ENCODE measurements at places on chromosomes 11 and 22.

- no peak for DNase-seq
Observed at GRCh38 chr11:61690706-61691379, 10.7 kb downstream of the DAGLA start.

- DNase-seq: no peak
Observed at GRCh38 chr22:36149441-36149840, 11.1 kb downstream of the APOL3 start.

GRCh38 chr11:113496026-113496651, 20.9 kb upstream of the DRD2 start:
- DNase-seq: no peak

DNA sequence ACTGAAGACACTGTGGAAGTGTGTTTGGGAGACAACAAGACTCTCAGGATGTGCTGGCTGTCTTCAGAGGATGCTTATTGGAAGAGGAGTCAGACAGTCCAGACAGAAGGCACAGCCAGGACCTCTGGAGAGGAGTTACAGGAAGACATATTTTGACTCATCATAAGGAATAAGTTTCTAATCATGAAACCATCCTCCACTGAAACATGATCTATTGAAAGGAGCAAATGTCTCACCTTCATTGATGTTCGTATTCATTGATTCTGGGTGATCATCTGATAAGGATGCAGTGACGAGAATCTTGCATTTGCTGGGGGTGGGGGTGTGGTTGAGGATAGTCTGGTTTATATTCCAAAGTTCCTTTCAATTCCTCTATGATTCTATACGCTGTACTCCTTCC, 2.5 kb upstream of the CXCR5 start:
- DNase-seq: no peak
